ENCODE measurements at places on chromosomes 11 and 22.

DNA sequence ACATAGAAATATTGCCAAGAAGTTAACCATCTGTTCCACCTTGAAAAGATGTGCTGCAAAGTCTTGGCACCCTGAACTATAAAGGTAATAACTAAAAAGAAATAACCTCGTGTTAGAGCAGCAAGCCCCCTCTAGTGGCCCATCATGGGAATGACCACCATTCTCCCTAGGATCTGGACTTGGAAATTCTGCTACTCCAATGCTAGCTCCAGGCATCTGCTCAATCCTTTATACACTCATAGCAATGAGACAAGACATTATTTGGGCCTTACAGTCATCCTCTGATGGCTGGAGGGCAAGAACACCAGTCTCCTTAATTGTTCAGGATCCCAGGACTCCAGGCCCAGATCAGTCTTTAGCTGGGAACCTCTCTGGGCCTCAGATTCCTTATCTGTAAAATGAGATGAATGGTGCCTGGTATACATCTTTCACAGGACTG, 76.0 kb downstream of the CWC15 start:
- peak; percentile 53 for DNase-seq

- DNase-seq, result no peak
Observed at GRCh38 chr11:108562746-108563581, 30.6 kb downstream of the EXPH5 start.

GRCh38 chr11:14320020-14320419, 39.0 kb downstream of the RRAS2 start:
- DNase-seq, result no peak

GRCh38 chr22:19962909-19963806, 21.5 kb upstream of the TXNRD2 start:
- DNase-seq, result no peak

DNA sequence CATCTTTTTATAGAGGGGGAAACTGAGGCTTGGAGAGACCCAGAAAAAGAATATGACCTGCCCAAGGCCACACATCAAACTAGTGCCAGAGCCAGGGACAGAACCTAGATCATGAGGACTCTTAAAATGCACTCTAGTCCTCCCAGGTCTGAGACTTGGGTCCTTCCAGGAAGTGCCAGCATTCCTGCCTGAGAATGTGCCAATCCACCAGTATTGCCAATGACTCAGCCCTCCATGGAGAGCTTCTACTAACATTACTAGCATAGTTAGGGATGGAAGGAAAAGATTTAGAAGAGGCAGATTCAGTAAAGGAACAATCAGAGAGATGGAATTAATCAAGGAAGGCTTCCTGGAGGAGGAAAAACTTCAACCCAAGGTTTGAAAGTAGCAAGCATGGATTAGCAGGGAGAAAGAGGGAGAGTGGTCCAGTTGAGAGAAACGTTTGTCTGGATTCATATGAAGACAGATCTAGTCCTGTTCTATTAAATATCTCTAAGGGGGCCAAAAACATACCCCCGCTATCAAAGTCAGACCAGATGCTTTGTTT, 20.1 kb upstream of the SMIM35 start:
- no peak for DNase-seq

GRCh38 chr11:126308271-126308671, 4.4 kb downstream of the DCPS start:
- DNase-seq, result no peak

- DNase-seq, result no peak
Observed at GRCh38 chr11:102410382-102410784, 42.2 kb downstream of the TMEM123 start.

- DNase-seq, result no peak
Observed at GRCh38 chr11:9081153-9081552, 10.2 kb downstream of the SCUBE2 start.

- DNase-seq, result no peak
Observed at GRCh38 chr22:49007013-49007653, 820.5 kb downstream of the BRD1 start.

- no peak for DNase-seq
Observed at GRCh38 chr11:7609015-7609414, 64.3 kb downstream of the CYB5R2 start.

- DNase-seq, result peak; percentile 94
Observed at GRCh38 chr22:19629720-19630419, 84.4 kb upstream of the SEPTIN5 start.

DNA sequence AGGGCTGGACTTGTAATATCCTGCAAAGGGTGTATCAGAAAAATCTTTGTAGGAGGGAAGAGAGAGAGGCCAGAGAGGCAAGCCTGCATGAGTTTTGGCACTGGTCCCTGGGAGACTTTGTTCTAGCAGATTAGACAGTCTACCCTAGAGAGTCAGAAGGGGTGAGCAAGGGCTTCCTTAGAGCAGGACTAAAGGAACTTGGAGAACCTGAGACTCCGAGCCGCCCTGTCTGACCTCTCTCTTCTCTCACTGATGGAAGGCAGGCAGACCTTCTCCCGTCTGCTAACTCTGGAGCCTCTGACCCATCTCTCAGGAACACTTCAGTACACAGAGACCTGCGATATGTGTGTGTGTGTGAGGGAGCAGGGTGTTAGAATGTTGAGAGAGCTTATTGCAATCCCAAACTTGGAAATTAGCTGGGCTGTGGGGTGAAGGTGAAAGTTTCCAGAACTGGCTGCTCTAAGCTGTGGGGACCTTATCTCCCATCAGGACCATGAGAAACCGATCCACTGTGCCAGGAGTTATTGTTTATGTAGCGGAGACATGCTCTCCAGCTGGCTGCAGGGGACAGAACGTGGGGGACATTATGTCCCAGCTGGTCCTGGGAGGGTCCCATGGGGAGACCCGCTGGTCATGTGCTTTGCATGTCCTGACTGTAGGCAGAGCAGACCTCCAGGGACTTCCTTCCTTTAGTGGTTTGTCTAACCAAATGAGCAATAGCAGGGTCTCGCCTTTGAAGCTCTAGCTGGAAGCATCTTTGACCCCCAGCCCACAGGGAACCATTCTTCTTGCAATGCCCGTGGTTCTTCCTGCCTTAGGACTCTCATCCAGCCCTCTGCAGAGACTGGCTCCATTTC, 51.1 kb downstream of the TIMP3 start:
- no peak for DNase-seq

DNA sequence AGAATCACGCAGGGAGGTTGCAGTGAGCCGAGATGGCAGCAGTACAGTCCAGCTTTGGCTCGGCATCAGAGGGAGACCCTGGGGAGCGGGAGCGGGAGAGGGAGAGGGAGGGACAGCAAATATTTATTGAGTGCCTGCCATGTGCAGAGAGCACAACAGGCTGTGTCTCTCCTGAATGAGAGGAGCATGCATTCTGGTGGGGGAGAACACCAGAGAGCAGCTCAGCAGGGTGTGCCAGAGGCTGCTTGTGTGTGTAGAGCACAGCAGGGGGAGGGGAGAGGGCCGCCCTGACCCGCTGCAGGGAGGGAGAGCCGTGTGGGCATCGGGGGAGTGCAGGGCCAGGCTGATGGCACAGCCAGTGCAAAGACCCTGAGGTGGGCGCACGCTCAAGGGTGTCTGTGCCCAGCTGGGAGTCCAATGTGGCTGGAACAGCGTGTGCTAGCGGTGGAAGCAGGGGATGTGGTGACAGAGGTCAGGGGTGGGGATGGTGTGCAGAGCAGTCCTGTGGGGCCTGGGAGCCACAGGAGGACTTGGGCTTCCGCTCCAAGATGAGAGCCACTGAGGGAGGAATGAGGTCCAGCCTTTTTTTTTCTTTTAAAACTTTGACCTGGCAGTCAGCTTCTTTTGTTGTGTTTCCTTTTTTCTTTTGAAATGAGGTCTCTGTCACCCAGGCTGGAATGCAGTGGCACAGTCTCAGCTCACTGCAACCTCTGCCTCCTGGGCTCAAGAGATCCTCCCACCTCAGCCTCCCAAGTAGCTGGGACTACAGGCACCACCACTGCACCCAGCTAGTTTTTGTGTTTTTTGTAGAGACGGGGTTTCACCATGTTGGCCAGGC, 12.0 kb downstream of the PPIL2 start:
- no peak for DNase-seq

DNA sequence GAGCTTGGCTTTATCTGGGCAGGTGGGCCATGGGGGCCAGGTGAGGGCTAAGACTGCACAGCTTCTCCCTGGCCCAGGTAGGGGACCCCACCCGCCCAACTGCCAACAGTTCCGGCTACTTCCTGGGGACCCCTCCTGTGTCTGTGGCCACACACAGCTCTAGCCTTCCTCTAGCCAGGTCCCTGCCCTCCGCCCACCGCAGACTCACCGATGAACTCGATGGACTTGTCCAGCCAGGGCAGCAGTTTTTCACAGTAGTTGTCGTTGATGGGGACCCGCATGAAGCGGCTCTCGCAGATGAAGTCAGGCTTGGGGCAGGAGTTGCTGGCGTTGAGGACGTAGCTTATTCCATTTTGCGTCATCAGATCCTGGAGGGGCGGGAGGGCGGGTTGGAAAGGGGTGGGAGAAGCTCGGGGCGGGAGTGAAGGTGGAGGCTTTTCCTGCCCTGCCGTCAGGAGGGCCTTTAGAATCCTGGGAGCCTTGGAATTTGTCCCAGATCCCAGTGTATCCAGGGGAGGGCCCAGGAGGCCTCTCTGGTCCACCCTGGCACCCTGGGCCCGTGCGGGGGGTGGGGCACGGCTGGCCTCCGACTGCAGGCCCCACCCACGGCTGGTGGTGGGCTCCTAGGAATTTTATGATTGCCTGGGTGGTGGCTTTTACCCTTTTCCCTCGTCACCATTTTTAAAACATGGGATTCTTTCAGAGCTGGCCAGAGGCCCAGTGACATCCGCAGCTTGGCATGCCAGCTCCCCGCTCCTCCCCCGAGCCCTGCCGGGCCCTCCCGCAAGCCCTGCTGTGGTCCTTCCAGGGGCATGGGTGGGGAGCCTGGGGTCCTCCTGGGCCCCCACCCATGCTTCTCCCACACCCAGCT, 13.9 kb downstream of the DUSP8 start:
- no peak for DNase-seq

Measured in HEK293T (cell line).